Progenitor cell of endocrine pancreas (in vitro differentiated cells): ENCODE measurements at places on chromosomes 12 and 14.

DNA sequence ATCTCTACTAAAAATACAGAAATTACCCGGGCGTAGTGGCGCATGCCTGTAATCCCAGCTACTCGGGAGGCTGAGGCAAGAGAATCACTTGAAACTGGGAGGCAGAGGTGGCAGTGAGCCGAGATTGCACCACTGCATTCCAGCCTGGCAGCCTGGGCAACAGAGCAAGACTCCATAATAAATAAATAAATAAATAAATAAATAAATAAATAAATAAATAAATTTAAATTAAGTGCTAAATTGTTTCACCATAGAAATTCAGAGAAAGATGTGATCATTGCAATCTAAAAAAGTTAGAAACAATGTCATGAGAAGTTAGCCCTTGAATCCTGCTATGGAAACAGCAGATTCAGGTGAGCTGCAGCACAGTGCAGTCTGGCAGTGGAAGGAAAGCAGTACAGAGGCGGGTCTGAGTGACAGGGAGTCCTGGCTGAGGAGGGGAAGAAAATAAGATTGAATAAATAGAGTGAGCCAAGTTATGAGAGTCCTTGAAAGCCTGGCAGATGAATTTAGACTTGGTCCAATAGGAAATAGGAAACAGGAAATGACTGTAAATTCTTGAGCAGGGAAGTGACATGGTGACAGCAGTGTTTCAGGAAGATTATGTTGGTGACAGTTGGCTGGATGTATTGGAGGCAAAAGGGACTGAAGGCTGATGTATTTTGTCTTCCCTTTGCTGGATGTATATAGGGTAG lies 241.5 kb downstream of the GXYLT1 start:
- no peak overlapping the region for H3K27ac ChIP-seq
- no peaks in the 10 kb centered on the region for H3K27me3 ChIP-seq
- no peak for DNase-seq
- no peak overlapping the region for H3K4me3 ChIP-seq

- no peak overlapping the region for H3K27ac ChIP-seq
- H3K27me3 ChIP-seq = no peaks in the 10 kb centered on the region
- H3K36me3 ChIP-seq = no peaks in the 10 kb centered on the region
- H3K4me3 ChIP-seq = no peak overlapping the region
- peak; percentile 14 for DNase-seq
- no peaks in the 10 kb centered on the region for H3K4me1 ChIP-seq
Observed at GRCh38 chr14:61025251-61026223, 44.5 kb downstream of the SLC38A6 start.

GRCh38 chr12:5433845-5434646 lies 2.1 kb downstream of the NTF3 start:
- H3K4me1 ChIP-seq = peaks cover 27% of the 10 kb centered on the region
- peak overlapping the region; percentile 65 for H3K27ac ChIP-seq
- no peak for DNase-seq

DNA sequence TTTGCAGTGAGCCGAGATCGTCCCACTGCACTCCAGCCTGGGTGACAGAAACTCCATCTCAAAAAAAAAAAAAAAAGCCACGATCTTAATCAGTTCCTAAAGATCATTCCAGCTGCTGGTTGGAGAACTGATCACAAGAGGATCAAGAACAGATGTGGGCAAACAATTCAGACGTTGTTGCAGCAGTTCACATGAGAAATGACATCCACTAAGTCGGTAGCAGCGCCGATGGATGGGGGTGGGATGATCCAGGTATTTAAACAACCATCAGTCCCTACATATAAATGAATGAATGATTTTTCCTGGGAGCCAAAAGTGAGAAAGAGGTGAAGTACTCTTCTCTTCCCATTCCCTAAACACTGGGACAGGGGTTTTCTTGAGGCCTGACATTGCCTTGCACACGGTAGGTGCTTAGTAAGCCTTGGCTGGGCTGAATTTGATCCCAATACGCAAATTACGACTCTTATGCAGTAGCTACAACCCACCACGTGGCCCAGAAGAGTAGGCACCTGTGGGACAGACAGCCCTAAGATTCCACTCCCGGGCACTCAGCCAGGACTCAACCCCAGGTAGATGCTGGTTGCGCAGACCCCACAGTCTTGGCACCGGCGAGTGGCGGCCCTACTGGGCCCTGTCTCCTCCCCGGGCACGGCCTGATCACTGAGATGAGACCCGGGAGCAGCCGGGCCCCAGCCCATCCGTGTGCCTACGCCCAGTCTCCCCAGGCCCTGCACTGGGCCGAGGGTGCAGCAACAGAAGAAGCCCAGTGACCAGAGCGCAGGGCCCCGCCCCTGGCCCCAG lies 565 bp downstream of the SPRYD3 start:
- H3K4me3 ChIP-seq = peak overlapping the region; percentile 80
- no peaks in the 10 kb centered on the region for H3K27me3 ChIP-seq
- H3K36me3 ChIP-seq = peaks cover 18% of the 10 kb centered on the region
- peak overlapping the region; percentile 97 for H3K27ac ChIP-seq
- DNase-seq = no peak

- peak overlapping the region; percentile 19 for H3K27ac ChIP-seq
- no peaks in the 10 kb centered on the region for H3K27me3 ChIP-seq
- peaks cover 28% of the 10 kb centered on the region for H3K36me3 ChIP-seq
Observed at GRCh38 chr12:46218322-46219095, 50.3 kb downstream of the SLC38A1 start.

DNA sequence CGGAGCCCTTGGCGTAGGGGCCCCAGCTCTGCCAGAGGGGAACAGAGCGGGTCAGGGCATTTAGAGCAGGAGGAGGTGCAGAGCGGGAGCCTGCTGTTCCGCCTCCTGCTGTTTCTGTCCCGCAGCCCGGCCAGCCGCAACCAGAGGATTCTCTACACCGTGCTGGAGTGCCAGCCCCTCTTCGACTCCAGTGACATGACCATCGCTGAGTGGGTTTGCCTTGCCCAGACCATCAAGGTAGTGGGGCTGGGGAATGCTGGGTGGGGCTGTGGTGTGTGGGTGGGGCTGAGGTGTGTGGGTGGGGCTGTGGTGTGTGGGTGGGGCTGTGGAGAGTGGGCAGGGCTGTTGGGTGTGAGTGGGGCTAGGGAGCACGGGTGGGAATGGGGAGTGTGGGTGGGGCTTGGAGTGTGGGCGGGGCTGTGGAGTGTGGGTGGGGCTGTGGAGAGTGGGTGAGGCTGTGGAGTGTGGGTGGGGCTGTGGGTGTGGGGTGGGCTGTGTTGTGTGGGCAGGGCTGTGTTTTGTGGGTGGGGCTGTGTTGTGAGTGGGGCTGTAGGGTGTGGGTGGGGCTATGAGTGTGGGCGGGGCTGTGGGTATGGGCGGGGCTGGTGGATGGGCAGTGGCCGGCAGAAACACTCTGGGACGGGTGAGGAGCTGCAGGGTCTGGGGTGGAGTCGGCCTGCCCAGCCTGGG lies 8.0 kb downstream of the ASPG start:
- H3K4me3 ChIP-seq = no peak overlapping the region
- H3K27me3 ChIP-seq = peaks cover 11% of the 10 kb centered on the region
- H3K4me1 ChIP-seq = peaks cover 3% of the 10 kb centered on the region
- H3K27ac ChIP-seq = no peak overlapping the region
- DNase-seq = no peak

DNA sequence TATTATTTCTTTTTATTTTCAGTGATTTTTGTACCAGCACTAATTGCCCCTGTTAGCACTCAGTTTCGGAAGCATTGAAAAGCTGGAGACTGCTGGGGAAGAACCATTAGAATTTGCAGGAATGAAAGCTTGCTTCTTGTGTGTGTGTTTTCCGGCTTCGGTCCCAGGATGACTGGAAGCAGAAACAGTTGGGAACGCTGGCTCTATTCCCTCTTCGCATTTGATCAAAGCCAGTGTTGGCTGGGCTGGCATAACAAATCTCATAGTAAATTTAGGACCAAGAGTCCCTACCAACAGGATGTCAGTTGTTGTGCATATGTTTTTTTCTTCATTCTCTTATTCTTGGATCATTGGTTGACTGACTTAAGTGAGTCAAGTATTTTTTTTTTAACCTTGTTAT lies 53.6 kb upstream of the TRAF3 start:
- no peak for DNase-seq
- peaks cover 42% of the 10 kb centered on the region for H3K36me3 ChIP-seq
- H3K4me1 ChIP-seq = peaks cover 10% of the 10 kb centered on the region
- H3K4me3 ChIP-seq = no peak overlapping the region
- H3K27me3 ChIP-seq = no peaks in the 10 kb centered on the region

DNA sequence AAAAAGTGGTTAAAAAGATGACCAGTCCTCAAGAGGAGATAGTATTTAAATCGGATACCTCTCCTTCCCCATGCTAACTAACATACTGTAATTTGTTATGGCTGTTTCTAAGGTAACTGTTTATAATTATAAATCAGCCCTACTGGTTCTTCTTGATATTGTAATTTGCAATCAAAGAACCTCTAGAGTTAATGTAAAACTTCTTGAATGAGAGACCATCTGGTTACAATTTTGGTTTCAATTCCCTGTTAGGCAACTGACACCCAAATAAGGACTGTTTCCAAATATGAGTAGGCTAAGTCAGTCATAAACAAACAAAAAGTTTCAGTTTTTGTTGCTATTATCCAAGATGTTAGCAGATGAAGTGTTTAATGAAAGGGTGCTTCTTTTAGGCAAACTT lies 120.2 kb upstream of the DNM1L start:
- no peak for DNase-seq
- H3K36me3 ChIP-seq = peaks cover 23% of the 10 kb centered on the region
- no peaks in the 10 kb centered on the region for H3K27me3 ChIP-seq
- no peak overlapping the region for H3K4me3 ChIP-seq

GRCh38 chr12:9347328-9348127 lies 139.3 kb upstream of the PZP start:
- H3K4me1 ChIP-seq = peaks cover 18% of the 10 kb centered on the region
- peaks cover 7% of the 10 kb centered on the region for H3K36me3 ChIP-seq
- H3K4me3 ChIP-seq = no peak overlapping the region
- H3K27ac ChIP-seq = no peak overlapping the region
- DNase-seq = no peak
- no peaks in the 10 kb centered on the region for H3K27me3 ChIP-seq

- no peak overlapping the region for H3K4me3 ChIP-seq
- DNase-seq = no peak
- peaks cover 6% of the 10 kb centered on the region for H3K4me1 ChIP-seq
- H3K27ac ChIP-seq = no peak overlapping the region
Observed at GRCh38 chr12:62963486-62964041, 28.6 kb upstream of the PPM1H start.

DNA sequence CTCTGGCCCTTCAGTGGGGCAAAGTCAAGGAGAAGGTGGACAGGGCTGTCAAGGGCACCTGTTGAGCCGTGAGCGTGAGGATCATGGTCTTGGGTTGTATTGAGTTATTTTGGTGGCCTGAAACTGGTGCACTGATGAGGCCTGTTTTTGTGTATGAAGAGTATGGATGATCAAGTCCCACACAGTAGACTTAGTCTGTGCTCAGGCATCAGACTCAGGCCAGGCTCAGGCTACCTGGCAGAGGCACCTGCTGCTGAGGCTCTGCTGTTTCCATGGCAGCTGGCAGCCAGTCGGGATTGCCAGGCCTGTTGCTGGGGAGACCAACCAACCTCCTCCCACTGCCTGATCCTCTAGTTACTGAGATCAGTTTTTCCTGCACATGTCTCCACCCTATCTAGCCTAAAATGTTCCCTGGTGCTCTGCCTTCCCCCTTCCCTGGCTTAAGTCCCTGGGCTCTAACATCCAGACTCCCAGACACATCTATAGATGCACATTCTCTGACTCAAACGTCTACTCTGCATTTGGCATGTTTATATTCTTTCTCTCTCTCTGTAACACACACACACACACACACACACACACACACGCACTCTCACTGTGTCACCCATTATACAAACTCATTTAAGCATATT lies 5.1 kb downstream of the JPH4 start:
- H3K4me1 ChIP-seq = peaks cover 7% of the 10 kb centered on the region
- H3K27me3 ChIP-seq = peaks cover 60% of the 10 kb centered on the region
- no peak overlapping the region for H3K4me3 ChIP-seq
- no peaks in the 10 kb centered on the region for H3K36me3 ChIP-seq

GRCh38 chr12:54324617-54325441 lies at the start of gene COPZ1:
TSS of gene COPZ1 (plus strand) at chr12:54325131. CDS start at chr12:54325164, 33 bp downstream.
- H3K4me1 ChIP-seq = peaks cover 16% of the 10 kb centered on the region
- DNase-seq = peak; percentile 85
- peak within 1 kb of the TSS; percentile 99 for H3K27ac ChIP-seq
- no peaks in the 10 kb centered on the region for H3K27me3 ChIP-seq

GRCh38 chr12:87756111-87756510 lies 273.1 kb downstream of the C12orf50 start:
- no peak overlapping the region for H3K4me3 ChIP-seq
- H3K27me3 ChIP-seq = no peaks in the 10 kb centered on the region
- peaks cover 2% of the 10 kb centered on the region for H3K36me3 ChIP-seq
- H3K27ac ChIP-seq = no peak overlapping the region
- no peak for DNase-seq

DNA sequence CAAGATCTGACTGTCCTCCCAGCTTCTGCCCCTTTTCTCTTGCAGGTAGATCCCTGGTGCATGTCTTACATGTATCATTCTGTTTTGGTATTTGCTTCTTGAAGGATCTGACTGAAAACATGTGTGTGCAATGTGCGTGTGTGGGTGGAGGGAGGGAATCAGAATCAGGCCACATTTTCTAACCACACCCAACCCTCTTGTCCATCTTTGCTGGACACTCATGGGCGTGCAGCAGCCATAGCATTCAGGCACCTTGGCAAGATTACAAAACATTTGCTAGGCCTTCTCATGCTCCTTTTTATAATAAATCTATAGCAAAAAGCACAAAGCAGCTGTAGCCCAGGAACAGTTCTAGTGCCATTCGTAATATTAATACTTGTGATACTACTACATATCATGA lies 233.6 kb upstream of the E2F7 start:
- H3K27me3 ChIP-seq = peaks cover 3% of the 10 kb centered on the region
- DNase-seq = no peak
- H3K27ac ChIP-seq = no peak overlapping the region
- no peaks in the 10 kb centered on the region for H3K4me1 ChIP-seq
- no peaks in the 10 kb centered on the region for H3K36me3 ChIP-seq

- no peak overlapping the region for H3K4me3 ChIP-seq
- H3K4me1 ChIP-seq = no peaks in the 10 kb centered on the region
- H3K36me3 ChIP-seq = peaks cover 14% of the 10 kb centered on the region
- no peak overlapping the region for H3K27ac ChIP-seq
- no peaks in the 10 kb centered on the region for H3K27me3 ChIP-seq
Observed at GRCh38 chr12:131785763-131786330, 42.3 kb upstream of the MMP17 start.

DNA sequence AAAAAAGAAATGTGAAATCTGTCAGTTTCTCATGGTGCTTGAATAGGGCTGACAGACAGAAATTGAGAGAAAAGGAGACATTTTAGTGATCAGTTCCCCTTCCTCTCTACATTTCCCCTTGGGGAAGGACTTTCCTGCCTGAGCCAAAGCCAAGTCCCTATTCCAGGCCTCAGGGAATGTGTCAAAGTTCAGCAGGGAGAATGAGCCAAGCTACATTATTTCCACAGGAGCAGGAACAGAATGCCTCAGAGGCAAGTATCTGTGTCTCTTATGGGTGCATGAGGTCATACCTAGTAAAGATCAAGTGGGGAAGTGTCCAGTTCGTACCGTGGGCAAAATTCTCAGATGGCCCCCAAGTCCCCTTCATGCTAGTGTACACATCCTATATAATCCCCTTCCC lies 68.6 kb downstream of the IQSEC3 start:
- no peak overlapping the region for H3K27ac ChIP-seq
- H3K4me1 ChIP-seq = peaks cover 7% of the 10 kb centered on the region
- no peak overlapping the region for H3K4me3 ChIP-seq
